Germinal center (tissue), 1 donor: ENCODE measurements at places on chromosomes 3 and 15.
A peak's percentile ranks its signal among the peaks of the same experiment; 100 is the strongest.

GRCh38 chr3:100334488-100335351, at the start of gene NIT2:
NIT2 (plus strand) TSS chr3:100334757; CDS start chr3:100334792, 35 bp downstream.
- peak; percentile 92 for DNase-seq

- DNase-seq, result peak; percentile 65
These were observed at the start of gene CCDC14 for GRCh38 chr3:123960781-123961507. CCDC14 (minus strand) TSS chr3:123961229; CDS start chr3:123961173, 56 bp downstream.

DNA sequence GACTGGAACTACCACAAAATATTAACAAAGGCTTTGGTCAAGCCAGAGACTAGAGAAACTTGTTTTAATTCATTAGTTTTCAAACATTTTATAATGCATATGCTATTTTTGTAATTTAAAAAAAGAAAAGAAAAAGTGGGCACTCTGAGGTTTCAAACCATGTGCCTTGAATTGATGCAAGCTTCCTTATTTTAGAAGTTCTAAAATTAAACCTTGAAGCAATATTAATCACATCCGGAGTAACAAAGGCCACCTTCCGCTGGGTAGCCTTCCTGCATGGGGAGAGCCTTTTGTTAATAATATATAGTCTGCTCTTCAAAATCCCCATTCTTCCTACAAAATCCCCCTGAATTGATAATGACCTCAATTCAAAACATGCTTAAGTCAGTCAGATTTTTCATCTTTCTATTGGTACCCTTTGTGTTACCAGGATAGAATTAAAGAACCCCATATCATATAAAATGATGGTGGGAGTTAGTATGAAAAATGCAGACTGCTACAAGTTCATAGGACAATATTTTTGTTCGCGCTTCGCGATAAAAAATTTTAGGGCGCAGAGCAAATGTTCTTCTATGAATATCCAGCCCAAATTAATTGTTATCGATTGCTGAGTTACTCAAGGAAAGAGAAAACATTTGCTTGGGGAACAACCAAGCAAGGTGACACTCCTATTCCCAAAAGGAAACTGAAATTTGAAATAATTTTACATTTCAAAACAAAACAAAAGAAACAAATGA, 30.6 kb downstream of the LDHAL6B start:
- peak; percentile 27 for DNase-seq

- no peak for DNase-seq
These were observed 907 bp upstream of the HERC1 start for GRCh38 chr15:63834500-63835210.

- no peak for DNase-seq
These were observed 220.3 kb downstream of the LRRN1 start for GRCh38 chr3:4019501-4019900.

- no peak for DNase-seq
These were observed 22.3 kb upstream of the P2RY13 start for GRCh38 chr3:151351648-151352047.

DNA sequence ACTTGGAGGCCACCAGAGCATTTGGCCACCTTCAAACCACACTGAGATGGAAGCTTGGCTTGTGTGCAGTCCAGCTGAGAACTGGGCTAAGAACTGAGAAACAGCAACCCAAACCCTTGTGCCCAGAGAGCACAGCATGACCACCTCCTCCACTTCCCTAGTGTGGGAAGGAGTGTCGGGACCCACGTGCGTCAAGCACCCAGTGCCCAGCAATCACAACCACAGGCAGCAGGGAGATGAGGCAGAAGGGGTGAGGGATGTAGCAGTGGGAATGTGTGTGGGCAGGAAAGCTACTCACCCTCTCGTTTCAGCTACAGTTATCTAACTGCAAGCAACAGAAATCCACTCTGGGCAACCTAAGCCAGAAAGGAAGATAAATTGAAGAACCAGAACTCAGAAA, 25.0 kb upstream of the RFTN1 start:
- no peak for DNase-seq

- no peak for DNase-seq
These were observed 29.4 kb downstream of the EEFSEC start for GRCh38 chr3:128182656-128183055.

GRCh38 chr3:153600896-153601295, 438.9 kb downstream of the RAP2B start:
- no peak for DNase-seq

DNA sequence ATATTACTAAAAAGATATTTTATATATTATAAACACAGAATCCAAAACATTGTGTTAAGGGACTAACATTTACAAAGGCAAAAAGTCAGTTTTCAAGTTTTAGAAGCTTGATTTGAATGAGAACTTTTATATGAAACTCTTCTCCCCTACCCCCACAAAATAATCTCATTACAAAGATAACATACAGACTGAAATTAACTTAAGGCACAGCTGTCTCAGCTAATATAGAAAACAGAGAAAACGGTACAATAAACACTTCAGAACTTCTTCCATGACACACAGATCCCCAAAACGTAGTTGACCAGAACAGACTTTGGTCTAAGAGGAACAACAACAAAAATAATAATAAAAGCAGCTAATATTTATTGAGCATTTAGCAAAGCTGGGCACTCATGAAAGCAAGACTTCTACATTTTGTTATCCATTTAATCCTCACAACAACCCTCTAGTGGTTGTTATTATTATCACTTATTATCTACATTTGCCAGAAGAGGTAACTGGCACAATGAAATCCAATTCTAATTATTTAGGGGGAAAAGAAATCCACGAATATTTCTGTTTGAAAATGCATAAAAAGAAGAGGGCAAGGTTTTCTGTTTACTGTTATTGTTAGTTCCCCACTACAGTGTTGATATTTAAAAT, 68.1 kb downstream of the PFN2 start:
- no peak for DNase-seq

- no peak for DNase-seq
These were observed 596.6 kb upstream of the NR2F2 start for GRCh38 chr15:95733931-95734330.

- DNase-seq, result no peak
These were observed 51.4 kb downstream of the ASTE1 start for GRCh38 chr3:130975251-130975650.

DNA sequence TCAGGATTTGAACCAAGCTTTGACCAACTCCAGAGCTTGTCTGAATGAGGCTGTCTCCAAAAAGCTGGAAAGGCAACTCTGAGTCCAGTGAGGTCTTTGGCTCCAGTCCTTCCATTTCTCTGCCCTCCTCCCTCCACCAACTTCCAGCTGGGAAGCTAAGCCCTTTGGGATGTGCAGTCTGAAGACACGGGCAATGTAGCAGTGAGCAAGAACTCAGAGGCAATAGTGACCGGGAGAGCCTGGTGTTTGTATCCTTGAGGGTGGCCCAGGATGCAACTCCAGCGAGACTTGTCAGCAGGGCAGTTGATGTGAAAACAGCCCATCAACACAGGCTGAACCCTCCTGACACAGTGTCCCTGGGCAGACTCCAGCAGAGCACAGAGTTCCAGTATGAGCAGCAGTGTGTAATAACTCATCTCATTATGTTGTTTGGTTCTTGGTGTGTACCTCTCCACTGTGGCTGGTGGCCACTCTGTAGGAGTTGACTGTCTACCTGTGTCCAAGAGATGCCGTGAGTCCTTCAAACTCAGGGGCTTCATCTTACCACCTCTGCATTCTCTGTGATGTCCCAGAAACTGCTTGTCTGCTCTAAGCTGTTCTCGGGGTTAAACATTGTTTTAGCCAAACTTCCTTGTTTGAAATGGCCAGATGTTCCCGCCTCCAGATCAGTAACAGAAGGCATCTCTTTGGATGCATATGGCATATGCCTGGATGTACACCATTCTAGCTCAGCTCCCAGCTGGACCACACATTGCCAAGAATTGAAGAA, 6.6 kb downstream of the CDCP1 start:
- DNase-seq, result no peak

DNA sequence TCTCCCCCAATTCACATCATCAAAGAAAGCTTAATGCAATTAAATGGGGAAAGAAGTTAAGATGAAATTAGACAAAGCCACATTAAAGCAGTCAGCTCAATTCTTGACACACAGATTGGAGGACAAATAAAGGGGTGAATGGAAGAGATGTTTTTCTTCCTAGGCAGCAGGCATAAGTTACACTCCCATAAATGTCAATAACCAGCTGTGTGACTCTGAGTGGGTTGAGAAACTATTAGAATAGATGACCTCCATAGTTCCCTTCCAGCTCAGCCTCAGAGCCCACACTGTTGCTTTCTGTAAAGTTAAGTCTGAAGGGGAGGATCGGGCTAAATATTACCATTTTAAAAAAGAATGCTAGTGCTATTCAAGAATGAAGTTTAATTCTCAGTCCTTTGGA, 71.0 kb downstream of the THBS1 start:
- no peak for DNase-seq

DNA sequence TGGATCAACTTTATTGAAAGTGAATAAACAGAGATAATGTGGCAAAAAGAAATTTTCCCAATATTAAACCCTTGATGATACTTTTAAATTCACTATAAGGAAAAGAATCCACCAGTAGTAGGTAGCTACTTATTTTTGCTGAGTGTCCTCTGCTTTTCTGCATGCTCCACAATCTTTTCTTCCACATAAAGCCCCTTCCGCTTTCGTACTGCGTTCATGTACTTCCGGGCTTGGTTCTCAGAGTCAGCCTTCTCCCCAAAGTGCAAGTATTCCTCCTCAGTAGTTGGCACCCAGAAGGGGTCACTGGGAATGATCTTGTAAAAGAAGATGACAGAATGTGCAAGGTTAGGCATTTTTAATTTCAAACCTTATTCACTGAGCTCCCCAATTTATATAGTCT, 84.4 kb upstream of the MEX3B start:
- no peak for DNase-seq

- no peak for DNase-seq
These were observed 22.1 kb upstream of the POLG start for GRCh38 chr15:89356634-89357298.

DNA sequence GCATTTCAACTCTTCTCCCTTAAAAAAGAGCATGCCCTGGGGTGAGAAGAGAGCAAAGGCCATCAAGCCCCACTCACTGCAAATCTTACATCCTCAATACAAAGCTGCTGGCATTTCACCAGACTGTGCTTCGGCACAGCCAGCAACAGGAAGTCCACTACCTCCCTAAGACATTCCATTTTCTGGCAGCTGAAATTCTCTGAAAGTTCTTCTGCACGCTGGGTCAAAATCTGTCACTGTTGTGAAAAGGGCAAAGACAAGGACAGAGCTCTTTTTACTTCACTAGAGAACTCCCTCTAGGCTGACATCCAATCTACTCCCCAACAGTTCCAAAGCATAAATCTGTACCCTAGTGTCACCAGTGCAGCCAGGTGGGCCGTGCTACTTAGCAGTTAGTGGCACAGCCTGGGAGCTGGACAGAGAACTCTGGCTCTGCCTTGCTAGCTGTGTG, 6.3 kb downstream of the MTMR10 start:
- DNase-seq, result no peak

- DNase-seq, result no peak
These were observed 35.6 kb upstream of the FGF7 start for GRCh38 chr15:49387471-49387870.

DNA sequence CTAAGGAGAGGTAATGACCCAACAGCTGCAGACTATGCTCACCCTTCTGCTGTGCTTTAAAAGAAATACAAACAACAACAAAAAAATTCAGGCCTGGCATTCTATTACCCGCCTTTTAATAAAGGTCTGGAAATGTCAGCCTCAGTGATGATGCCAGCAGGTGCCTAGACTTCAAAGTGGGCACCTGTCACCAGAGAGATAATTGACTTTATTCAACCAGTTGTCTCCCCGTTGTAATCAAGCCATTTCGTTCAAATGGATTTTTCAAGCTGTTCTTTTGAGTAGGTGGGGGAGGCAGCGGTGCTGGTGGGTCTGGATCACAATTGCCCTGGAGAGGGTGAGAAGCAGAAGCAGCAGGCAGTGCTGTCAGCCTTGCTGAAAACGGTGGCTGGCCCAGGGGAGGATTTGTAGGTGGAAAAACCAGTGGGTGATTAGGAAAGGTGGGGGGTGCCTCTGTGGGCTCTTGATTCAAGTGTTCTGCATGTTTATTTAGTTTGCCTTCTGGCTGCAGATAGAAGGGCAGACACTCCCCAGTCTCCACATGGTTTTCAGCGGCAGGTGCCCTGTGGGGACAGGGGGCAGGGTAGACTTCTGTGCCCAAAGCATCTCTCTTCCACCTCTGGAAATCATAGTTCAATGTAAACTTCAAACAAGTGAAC, 300.2 kb upstream of the SLCO3A1 start:
- no peak for DNase-seq

- no peak for DNase-seq
These were observed 2.1 kb upstream of the CCDC33 start for GRCh38 chr15:74233851-74234597.

DNA sequence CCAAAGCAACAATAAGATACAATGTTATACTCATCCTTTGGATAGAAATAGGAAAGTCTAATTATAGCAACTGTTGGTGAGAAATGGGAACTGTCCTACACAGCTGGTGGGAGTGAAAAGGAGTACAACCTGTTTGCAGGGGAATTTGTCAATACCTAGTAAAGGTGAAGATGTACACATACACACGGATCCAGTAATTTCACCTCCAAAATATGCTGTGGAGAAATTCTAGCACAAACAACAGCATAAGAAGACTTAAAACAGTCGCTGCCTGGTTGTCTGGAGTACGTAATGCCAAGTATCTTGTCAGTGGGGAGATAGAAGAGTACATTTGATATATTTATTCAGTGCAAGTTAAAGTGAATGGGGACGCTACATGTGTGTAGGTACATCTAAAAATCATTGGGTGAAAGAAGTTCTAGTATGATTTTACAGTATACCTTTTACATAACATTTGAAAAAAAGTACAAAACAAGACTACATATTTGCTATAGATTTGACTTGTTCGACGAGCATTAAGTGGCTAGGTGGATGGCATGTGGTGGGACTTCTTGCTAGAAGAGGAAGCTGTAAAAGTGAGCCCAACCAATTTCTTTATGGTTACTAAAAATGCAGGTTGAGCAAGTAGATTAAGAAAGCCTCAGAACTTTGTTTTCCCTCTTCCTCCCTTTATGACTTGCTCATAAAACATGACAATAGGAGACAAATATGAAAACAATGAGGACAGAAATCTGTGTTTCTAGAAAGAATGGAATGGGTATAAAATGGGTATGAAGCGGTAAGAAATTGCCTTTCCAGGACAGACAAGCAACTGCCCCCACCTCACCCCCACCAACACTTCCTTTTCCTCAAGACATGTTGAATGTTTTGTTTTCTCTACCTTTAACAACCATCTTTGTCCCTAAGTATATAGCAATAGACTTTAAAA, 50.2 kb upstream of the CCR4 start:
- DNase-seq, result no peak

- no peak for DNase-seq
These were observed 38.1 kb upstream of the NMNAT3 start for GRCh38 chr3:139715743-139716360.

DNA sequence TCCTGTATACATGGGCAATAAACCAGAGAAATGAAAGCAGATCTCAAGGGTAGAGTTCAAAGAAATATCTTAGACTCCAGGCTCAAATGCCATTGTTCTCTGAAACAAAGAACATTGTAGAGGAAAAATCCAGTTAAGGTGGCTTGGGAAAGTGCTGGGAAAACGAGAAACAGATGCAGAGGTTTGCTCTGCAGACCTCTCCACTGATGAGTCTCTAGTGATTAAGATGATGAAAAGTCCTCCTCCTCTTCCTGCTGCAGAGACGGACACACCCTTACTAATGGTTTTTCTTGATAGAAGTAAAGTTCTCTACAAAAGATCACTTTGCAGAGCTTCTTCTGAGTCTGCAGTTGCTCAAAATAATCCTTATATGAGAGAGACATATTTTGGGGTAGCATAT, 264.7 kb downstream of the GABRG3 start:
- no peak for DNase-seq

GRCh38 chr15:69861331-69862171, 236.2 kb downstream of the TLE3 start:
- no peak for DNase-seq

- no peak for DNase-seq
These were observed 86.8 kb downstream of the CYP19A1 start for GRCh38 chr15:51251556-51251955.
